Hypothalamus (tissue), 51 donors: ENCODE measurements at places on chromosomes 4 and X.

- DNase-seq = no peak
Measured at GRCh38 chrX:133005042-133005441, 46.6 kb upstream of the HS6ST2 start.

GRCh38 chr4:10157478-10158332 is 41.1 kb upstream of the WDR1 start:
- DNase-seq = peak; percentile 42

DNA sequence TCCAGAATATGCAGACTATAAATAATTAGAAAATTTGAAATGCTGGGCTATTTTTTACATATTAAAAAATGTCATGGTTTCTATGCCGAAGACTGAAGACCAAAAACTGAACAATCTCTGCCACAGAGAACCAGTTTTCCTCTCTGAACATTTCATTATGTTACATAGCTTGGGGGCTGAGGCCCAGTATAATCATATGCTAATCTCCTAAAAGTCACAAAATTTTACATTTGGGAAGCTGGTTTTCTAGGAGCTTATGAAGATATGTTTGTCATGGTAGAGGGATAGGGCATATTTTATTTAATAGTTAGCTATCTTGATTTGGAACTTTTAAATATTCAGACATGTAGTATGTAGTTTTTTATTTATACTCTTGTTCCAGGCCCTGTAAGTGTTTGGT is 167.8 kb downstream of the GPAT3 start:
- DNase-seq = no peak

- no peak for DNase-seq
Measured at GRCh38 chr4:47913861-47914219, 543 bp downstream of the NFXL1 start.

- DNase-seq = no peak
Measured at GRCh38 chr4:5166377-5166776, 115.1 kb downstream of the STK32B start.

- no peak for DNase-seq
Measured at GRCh38 chrX:54980334-54980733, 13.7 kb downstream of the PFKFB1 start.

- DNase-seq = no peak
Measured at GRCh38 chr4:125735102-125735501, 420.3 kb downstream of the FAT4 start.

DNA sequence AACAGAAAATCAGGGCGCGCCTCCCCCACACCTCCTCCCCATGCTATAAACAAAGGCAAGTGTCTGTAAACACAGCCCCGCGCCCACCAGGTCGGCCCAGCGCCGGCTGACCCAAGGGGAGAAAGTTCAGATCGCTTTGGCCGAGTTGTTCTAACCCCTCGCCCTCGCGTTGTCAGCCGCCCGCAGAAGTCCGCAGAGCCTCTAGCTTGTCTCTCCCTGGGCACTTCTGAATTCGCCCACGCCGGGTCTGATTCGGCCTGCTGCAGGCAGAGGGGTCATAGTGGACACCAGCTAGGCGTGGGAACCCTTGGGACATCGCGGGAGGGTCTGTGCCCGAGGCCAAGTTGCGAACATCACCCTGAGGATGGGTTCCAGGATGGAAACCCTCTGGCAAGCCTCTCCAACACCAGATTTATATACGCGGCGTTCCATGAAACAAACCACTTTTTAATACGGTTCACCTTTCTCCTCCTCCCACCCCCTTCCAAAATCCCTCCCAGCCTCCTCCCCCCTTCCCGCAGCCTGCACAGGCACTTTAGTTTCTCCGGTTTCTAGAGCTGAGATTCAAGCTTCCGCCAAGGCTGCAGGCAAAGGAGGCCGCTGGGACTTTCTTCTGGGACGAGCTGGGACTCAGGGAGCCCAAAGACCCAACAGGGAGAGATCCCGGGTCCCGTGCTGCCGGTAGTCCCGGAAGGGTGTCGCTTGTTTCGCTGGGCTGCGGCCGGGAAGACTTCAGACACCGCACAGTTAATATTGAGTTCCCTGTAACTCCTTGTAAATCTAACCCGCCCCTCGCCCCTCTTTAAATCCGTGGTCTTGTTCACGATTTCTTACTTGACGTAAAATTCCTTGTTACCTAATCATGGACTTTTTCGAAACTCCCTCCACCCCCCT is 4.7 kb downstream of the HAND2 start:
- no peak for DNase-seq

DNA sequence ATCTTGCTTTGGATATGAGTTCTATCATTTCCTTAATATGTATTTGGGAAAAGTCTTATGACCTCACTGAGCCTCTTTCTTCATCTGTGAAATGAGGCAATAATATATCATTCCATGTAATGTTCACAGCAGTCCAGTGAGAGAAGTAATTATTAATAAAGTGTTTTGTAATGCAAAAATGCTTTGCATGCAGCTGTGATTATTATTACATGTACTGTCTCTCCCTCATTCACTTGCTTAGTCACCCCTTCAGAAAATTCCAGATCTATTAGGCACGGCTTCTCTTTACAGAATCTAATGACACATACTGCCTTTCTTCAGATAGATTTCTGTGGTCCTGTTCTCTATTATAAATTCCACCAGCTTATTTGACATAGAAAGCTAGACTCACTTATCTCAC is 53.5 kb upstream of the FGF13 start:
- no peak for DNase-seq

DNA sequence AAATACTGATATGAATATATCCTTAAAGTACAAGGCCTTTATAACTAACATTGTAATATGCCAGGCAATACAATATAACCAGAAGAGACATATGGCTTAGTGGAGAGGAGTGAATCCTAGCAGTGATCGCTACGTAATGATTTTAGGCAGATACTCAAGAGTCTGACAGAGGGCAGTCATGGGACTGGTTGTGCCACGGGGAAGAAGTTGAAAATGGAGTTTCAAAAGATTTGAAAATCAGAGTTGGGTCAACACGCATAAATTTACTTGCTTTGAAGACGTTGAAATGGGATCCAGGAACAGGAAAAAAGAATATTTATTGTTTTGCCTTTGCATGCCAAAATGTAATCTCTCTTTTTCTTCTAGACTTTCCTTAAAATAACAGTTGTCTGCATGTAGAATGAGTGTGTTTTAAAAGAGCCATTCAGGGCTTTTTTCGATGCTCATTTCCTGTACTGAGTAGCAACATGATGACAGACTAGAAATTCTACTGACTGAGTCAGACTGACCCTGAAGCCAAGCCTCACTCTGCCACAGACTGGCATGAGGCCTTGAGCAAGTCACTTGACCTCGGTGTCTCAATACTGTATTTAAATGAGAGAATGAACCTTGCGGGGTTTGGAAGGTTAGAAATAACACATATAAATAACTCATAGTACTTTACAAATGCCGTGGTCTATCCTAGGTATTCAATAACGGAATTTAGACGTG is 8.1 kb upstream of the SMS start:
- no peak for DNase-seq

DNA sequence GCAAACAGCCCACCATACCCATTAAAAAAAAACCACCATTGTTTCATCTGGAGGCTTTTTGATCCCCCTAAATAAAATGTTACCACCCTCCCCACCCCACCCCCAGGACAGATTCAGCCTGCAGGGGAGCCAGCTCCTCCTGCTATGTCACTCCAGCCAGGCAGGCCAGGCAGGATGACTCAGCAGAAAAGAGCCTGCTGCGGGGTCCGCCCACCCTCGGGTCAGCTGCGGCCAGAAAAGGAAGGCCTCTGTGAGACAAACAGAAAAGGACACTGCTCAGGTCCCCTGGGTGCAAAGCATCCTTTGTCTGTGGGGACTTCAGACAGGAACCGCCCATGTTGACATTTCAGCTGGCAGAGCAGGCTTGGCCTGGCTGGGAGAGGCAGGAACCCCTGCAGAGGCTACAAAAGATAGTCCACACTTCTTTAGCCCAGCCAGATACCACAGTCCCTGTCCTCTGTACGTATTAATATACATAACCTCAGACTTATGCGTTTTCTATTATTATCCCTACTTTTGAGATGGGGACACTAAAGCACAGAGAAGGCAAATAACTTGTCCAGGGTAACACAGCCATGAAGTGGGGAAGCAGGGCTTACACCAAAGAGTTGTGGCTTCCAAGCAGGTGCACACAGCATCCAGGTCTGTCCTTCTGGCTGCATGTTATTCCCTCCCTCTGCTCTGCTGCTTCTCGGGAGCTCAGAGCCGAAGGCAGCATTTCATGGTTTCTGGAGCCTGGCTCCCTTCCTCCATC is 147.7 kb downstream of the CPEB2 start:
- peak; percentile 54 for DNase-seq

- no peak for DNase-seq
Measured at GRCh38 chr4:170248576-170248975, 158.8 kb upstream of the AADAT start.

DNA sequence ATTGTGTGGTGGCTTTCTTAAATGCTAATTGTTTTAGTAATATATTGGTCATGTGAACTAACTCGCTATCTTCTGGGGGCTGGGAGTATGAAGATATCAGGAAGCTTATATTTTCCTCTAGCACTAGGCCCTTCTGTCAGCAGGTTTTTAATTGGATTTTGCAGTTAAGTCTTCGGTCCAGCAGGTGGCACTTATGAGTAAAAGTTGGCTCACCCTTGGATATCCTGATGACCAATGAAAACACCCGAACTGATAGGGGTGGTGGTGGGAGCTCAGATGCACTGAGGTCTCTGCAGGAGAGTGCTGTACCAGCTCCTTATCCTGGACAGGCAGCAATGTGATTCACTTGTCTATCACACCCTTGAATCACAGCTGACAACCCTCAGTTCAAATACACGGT is 1365.8 kb upstream of the DIAPH2 start:
- DNase-seq = no peak

GRCh38 chrX:43809463-43809862 is 72.8 kb downstream of the MAOB start:
- no peak for DNase-seq

GRCh38 chr4:56040842-56041241 is 92.1 kb downstream of the CEP135 start:
- no peak for DNase-seq

DNA sequence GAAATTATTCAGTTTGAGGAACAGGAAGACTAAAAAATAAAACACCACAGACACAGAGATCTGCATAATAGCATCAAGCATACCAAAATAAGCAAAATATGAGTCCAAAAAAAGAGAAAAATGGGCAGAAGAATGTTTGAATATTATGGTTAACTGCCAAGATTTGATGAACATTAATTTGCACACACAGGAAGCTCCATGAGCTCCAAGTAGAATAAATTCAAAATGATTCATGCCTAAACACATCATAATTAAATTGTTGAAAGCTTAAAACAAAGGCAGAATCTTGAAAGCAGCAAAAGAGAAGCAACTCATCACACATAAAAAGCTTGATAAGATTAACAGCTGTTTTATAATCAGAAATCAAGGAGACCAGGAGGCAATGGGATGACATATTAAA is 156.6 kb upstream of the ARSJ start:
- no peak for DNase-seq
